ENCODE measurements at places on chromosomes 13 and 19.

DNA sequence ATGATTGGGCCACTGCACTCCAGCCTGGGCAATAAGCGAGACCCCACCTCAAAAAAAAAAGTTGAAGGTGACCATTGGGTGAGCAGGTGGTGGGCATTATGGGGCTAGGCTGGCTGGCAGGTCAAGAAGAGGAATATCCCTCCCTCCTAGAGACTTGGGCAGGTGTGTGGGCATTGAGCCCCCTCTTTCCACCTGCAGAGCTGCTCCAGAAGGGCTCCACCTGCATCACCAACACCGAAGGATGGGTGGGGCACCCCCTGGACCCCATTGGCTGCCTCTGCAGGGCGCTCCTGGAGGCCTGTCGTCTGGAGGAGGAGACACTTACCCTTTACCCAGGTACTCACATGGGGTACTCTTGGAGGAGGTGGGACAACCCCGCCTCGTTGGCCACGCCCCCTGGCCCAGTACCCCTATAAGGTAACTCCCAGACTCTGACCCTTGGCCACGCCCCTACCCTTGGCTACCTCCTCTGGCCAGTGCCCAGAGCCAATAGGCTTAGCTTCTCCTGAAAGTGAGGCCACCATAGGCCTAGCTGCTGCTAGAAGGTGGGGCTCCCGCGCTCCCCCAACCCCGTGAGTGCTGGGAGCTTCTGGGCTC, 21.9 kb downstream of the ZSWIM4 start:
- no peak for DNase-seq

DNA sequence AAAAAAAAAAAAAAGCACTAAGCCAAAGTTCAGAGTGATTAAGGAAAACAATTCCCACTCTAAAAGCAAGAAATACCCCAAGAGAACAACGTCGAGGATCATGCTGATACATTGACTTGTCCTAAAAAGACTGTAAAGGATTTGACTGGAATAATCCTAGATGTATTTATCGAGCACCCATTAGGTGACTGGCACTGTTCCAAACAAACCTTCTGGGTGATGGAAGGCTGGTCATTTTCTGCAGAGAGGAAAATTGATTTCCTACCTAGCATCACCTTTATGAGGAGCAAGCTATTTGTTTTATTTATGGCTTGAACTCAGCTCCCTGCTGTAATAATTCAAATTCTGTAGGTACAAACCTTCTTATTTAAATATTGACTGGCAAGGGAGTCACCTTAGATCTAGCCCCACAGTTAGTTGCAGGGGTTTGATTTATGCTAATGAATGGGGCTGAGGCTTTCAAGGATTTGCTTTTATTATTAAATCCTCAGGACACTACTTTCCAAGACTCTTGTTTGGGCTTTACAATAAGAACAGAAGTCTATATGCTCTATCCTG, 471.0 kb downstream of the OLFM4 start:
- DNase-seq = no peak

DNA sequence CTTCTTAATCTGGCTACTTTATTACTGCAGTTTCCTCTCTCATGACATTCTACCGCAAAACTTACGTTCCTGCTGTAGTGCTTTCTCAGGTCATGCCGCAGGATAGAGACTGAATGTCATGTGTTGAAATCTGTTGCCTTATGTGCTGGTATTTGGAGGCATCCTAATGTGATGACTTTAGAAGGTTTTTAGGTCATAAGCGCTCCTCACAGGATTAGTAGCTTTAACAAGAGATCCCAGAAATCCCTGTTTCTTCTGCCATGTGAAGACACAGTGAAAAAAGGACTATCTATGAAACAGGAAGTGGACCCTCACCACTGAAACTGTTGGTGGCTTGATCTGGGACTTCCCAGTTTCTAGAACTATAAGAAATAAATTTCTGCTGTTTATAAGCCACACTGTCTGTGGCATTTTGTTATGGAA, 209.3 kb downstream of the LACC1 start:
- no peak for DNase-seq

- DNase-seq = no peak
Observed at GRCh38 chr19:55459950-55460657, 1.3 kb downstream of the ISOC2 start.

- no peak for DNase-seq
Observed at GRCh38 chr19:7552781-7553180, 17.3 kb downstream of the PNPLA6 start.

GRCh38 chr19:22622901-22623840, 11.0 kb upstream of the ZNF492 start:
- DNase-seq = no peak

- no peak for DNase-seq
Observed at GRCh38 chr13:21882766-21883165, 211.9 kb downstream of the FGF9 start.

- no peak for DNase-seq
Observed at GRCh38 chr13:40969169-40969901, 49.8 kb downstream of the ELF1 start.

GRCh38 chr13:95763601-95764000, 86.7 kb downstream of the DNAJC3 start:
- no peak for DNase-seq

DNA sequence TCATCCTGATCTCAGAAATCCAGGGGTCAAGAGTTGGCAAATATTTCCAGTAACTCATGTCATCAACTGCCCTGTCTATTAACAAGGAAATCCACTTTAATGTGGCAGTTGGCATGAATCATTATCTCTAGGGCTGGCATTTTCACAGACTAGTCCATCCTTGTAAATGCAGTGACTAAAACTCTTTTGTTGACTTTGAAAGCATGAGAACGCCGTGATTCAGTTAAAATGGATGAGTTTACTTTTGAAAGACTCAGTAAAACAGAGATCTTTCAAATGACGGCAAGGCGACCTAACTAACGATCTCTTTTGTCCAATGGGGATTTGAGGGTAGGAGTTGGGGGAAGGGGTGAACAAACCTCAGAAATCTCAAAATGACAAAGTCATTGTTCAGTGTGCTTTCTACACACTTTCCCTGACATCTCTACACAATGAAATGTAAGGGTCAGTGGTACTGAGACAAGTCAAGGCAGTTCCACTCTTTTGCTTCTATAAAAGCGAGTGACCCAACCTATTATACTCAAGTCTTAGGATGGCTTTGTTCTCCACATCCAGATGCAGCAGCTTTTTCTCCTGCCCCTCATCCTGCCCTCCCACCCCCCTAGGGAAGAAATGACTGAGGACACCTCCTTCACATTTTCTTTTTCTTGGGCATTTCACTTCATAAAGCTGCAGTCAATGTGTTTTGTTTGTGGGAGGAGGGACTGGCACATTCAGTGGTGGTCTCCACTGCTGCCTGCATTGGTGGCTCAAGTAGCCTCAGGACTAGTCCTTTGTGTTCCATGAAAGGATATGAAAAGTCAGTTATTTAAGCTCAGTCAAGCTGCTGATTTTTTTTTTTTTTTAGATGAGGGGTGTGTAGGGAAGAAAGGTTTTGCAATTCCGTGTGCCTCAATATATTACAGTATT, 200.5 kb downstream of the ABCC4 start:
- DNase-seq = no peak

DNA sequence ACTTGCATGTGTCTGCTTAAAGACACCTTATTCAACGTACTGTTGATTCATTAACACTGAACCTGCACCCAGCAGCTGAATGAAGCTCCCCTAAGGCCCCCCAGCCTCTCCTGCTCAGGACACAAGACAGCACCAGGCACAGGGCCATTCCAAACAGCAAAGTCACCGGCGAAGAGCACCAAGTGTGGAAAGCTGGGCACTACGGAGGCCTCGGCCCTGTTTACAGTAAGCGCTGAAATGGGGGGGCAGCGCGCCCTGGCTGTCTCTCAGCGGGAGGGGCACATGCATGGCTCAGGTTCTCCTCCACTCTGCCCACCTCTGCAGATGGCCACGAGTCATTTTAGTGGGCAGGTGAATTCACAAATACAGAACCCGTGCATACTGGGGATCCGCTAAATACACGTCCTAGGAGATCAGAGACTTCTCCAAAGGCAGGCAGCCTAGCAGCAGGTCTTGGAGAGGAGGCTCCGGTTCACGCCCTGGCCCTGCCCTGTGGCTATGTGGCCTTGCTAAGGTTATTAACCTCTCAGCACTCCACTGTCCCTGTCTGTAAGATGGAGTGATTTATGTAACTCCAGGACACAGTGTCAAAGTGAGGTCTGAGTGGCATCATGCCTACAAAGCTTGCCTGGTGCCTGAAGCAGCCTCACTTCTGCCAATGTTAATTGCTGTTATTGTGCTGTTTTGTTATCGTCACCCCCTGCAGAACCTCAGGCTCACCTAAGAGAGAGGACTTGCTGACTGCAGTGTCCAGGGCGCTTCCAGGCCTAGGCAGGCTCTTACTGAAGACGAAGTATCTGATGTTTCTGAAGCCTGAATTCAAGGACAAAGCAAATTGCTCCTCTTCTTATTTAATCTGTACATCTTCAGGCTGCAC, 207.4 kb upstream of the SOX1 start:
- no peak for DNase-seq

DNA sequence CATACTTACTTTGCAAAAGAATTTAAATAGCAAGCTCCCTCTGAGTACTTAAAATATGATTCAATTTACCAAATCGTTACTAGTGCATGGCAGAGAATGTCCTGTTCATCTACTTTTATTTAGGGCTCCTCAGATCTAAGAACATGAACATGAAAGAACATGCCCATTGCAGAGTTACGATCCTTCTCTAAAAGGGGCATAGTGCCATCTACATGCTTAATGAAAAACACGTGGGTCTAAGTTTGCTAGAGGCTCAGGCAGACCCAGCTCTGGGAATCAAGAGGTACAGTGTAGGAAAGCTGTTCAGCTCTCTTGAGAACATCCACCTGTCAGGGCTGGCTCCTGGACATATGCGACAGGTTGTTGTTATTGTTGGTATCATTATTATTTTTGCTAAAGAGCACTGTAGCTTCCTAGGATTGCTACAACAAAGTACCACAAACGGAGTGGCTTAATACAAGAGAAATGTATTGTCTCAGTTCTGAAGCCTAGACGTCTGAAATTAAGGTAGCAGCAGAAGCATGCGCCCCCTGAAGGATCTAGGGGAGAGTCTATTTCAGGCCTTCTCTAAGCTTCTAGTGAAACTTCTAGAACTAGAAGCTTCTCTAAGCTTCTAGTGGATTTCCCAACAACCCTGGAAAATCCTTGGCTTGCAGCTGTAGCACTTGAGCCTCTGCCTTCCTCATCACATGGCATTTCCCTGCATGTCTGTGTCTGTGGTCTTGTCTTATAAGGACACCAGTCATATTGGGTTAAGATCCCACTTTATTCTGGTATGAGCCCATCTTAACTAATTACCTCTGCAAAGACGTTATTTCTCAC, 133.9 kb downstream of the DCT start:
- no peak for DNase-seq

- DNase-seq = no peak
Observed at GRCh38 chr19:49741210-49741844, 21.8 kb downstream of the TSKS start.

GRCh38 chr19:44818466-44819031, 9.6 kb downstream of the BCAM start:
- DNase-seq = no peak

- no peak for DNase-seq
Observed at GRCh38 chr19:28987177-28987576, 225.8 kb downstream of the UQCRFS1 start.

GRCh38 chr13:99224021-99224420, 23.4 kb downstream of the UBAC2 start:
- no peak for DNase-seq

Data from stimulated activated CD8-positive, alpha-beta memory T cell treated with anti-CD3 and anti-CD28 coated beads, Interleukin-4, amount 100 ng/mL, for 1 hour (primary cell).